ENCODE measurements at places on chromosomes 6 and 20. TPM values are rescaled to one million over a fixed set of nuclear protein-coding genes. Genes with fewer than 3 reads are reported as not detected.

GRCh38 chr20:24942679-24943078 lies 6.4 kb upstream of the CST7 start:
- DNase-seq, result no peak

DNA sequence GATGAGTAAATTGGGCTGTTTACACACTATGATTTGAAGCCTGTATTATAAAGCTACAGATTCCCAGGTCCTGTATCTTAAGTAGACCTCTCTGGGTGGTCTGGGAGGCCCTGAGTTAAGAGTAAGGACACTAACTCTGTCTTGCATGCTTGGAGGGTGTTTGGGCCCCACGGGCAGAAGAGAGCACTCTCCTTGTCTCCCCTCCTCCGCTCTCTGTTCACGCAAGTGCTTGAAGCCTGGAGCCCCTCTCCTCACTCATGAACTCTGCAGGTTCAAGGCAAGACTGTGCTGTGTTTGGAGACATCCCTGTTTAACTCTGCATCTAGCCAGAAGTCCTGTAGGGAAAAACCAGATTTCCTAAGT lies 154.0 kb downstream of the ZDHHC14 start:
- DNase-seq, result no peak

GRCh38 chr6:154887051-154887450 lies 108.1 kb upstream of the TIAM2 start:
- DNase-seq, result no peak

The OPRL1 gene
- polyA plus RNA-seq, result 3.3 TPM

The TFAP2D gene
- polyA plus RNA-seq, result not detected
